EL (cell line): ENCODE measurements at places on chromosomes 5 and 9.
A peak's percentile ranks its signal among the peaks of the same experiment; 100 is the strongest.

DNA sequence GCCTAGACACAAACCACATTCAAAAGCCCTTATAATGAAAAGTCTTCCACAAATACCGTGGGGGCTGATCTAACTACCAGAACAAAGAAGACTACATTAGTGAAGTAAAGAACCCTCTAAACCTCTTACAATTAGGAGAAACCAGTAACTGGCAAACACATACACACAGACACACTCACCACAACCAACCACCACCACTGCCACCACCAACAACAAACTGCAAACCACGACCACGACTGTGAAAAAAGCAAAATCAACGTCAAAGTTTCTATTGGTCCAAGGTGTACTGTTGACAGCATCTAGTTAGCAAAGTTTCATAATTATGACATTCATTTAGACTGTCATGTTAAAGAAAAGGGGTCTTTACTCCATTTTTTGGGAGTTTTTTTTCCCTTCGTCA is 2.7 kb downstream of the CDO1 start:
- DNase-seq = no peak

- DNase-seq = no peak
Measured at GRCh38 chr5:76745670-76746069, 29.7 kb downstream of the F2R start.

DNA sequence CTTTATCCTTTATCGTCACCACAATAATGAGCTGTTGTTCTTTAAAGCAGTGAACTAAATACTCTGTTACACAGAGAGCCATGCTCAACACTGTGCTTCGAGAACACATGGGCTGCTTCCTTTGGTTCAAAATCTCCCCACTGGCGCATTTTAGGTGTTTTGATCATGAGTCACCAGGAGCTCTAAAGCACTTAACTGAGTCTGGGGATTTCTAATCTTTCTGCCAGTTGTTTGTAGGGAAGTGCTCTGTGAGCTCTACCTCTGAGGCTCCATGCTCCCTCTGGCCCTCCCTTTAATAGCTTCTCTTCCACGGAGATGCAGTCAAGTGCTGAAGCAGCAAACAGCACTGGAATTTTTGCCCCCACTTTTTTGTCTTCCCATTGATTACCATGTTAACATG is 17.0 kb downstream of the ERAP2 start:
- peak; percentile 89 for DNase-seq

DNA sequence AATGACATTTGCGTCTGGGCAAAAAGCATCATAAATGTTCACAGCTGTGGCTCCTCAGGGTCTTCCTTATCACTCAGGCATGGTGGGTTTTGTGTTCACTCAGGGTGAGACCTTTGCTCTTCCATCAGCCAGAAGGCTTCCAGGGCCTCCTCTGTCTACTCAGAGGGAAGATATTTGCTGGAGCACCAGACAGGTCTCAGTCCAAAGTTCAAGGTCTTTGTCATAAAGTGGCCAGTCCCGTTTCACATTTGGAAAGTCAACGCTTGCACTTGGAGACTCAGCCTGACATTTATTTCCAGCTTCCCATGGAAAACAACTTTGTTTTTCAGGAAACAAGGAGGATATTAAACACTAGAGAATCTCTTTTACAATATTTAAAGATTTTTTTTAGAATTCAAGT is 12.2 kb upstream of the CARTPT start:
- DNase-seq = no peak

GRCh38 chr9:70902692-70903131 is 218.7 kb downstream of the TRPM3 start:
- DNase-seq = peak; percentile 97

GRCh38 chr9:125472562-125472925 is 210.9 kb downstream of the GAPVD1 start:
- no peak for DNase-seq

DNA sequence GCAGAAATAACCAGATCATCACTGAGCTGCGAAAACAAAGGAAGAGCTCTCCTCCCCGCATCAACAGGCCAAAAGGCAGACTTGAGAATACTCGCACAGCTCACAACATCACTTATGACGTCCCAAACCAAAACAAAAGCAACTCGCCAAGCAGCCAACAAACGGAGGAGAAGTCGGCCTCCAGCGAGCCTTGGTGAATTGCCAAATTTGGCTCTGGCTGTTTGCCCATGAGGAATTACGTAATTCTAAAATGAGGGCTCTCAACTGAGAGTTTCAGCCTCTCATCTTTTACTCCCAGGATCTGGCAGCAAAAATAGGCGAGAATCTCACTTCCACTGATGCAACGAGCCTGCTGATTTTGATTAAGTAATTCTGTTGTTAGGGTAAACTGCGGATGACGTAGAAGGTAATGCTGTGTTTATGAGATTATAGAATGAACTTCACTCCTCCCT is 51.7 kb upstream of the SEMA6A start:
- peak; percentile 3 for DNase-seq

- no peak for DNase-seq
Measured at GRCh38 chr9:138049085-138049778, 171.7 kb downstream of the CACNA1B start.

DNA sequence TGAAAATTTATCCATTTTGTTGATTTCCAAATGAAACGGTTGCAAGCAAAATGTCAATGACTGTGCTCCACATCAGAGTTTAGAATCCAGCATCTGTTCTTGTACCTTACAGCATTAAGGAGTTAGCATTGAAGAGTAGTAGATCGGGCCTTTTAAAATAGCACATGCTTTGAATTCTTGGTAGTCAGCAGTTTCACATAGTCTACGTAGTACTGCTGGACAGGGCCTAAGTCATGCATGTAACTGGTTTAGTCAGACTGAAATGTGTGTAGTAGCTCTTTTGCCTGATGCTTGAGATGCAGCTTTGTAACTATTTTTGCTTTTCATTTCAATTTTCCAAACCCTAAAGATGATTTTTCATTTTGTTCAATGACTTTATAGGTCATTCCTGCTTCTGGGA is 19.8 kb downstream of the LECT2 start:
- no peak for DNase-seq

- DNase-seq = no peak
Measured at GRCh38 chr5:75381456-75381855, 44.4 kb downstream of the HMGCR start.

DNA sequence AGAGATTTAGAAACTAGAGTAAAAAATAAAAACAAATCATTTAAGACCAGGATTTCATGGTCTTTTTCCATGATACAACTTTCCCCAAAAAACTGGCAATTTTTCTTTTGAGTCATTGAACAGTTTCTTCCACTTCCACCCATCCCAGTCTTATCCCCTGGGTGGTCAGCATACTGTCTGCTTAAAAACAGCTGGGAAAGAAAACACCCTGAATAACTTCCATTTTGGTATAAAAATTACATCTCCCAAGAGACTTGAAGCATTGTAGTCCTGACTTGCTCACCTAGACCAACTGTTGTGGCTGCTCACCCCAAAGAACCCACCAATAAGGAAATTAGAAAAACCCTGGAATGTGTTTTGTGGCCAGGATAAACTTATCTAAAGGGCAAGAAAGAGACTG is 731.3 kb downstream of the NR2F1-AS1 start:
- no peak for DNase-seq

DNA sequence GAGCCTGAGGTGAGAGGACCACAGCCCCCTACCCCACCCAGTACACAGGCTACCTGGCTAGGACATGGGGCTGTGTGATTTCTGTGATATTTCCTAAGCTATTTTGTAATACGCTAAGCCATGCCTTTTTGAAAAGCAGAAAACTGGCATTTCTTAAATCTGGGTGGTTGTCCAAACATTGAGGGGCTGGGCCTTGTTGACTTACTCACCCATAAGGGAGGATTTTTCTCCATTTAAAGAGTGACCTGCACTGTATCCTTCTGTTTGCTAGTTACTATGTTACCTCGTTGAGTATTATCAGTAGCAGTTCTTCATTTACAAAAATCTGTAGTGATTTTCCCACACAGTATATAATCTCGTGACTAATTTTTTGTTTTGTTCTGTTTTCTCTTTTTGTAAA is 117.5 kb upstream of the OTULINL start:
- DNase-seq = no peak

DNA sequence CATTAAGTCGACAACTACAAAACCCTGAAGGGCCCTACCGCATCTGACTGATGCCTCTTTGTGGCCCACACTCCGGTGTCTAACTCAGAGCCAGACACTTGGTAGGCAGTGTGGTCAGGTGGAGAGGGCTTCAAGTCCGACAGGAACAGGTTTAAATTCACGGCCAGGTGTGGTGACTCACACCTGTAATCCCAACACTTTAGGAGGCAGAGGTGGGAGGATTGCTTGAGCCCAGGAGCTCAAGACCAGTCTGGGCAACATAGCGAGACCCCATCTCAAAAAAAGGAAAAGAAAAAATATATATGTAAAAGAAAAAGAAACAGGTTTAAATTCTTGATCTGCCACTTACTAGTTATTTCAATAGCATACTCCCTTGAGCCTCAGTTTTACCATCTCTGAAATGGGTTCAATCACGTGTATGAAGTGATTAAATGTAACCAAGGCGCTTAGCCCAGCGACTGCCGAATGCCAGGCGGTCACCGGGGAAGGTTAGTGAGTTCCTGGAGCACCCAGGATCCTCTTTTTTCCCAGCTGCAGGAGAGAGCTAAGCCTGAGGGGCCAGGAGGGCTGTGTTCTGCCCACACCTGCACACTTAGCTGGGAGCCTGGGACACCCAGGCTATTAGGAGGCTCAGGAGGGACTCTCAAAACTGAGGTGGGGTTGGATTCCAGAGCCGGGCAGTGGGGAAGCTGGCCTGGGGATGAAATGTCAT is 943 bp downstream of the CLTB start:
- DNase-seq = no peak

GRCh38 chr9:2066312-2067273 is 51.4 kb downstream of the SMARCA2 start:
- peak; percentile 62 for DNase-seq

DNA sequence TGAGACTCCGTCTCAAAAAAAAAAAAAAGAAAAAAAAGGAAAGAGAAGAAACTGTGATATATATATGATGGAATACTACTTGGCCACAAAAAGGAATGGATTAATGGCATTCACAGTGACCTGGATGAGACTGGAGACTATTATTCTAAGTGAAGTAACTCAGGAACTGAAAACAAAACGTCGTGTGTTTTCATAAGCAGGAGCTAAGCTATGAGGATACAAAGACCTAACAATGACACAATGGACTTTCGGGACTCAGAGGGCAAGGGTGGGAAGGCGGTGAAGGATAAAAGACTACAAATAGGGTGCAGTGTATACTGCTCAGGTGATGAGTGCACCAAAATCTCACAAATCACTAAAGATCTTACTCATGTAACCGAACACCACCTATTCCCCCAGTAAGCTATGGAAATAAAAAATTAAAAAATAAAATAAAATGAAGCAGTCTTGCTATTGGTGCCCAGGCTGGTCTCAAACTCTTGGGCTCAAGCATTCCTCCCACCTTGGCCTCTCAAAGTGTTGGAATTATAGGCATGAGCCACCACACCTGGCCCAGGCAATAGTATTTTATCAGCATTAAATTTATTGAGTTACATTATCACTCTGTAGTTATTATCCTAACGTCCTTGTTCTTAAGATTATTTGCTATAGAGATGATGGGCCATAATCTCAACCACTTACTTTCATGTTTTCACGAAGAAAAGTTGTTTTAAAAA is 71.5 kb upstream of the GPBP1 start:
- no peak for DNase-seq

GRCh38 chr5:137023371-137023770 is 475.8 kb downstream of the SPOCK1 start:
- no peak for DNase-seq

- DNase-seq = no peak
Measured at GRCh38 chr5:38134810-38135209, 123.5 kb upstream of the EGFLAM start.

- DNase-seq = no peak
Measured at GRCh38 chr5:68681929-68682328, 411.9 kb upstream of the SLC30A5 start.

GRCh38 chr9:28059192-28059591 is 485.9 kb upstream of the C9orf72 start:
- DNase-seq = no peak

DNA sequence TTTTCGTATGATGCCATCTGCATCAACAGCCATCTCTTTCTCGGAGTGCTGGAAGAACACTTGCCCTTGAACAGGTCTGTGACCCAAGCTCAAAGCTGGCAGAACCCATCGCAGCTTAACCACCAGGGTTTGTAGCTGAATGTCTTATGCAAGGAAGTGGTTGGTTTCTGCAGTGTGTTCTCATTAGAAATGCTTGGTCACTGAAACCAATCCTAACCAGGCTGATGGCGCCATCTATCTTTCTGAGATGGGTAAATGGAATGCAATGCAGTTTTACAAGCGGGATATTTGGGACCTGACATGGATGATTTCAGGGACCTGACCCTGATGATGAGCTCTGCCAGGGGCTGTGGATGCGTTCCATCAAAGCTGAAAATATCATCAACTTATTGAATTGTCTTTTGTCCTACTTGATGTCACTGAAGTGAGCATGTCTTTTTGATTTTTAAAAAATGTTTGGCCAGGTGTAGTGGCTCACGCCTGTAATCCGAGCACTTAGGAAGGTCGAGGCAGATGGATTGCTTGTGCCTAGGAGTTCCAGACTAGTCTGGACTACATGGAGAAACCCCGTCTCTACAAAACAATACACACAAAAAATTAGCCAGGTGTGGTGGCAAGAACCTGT is 28.7 kb downstream of the DMRT3 start:
- DNase-seq = peak; percentile 56

- DNase-seq = peak; percentile 75
Measured at GRCh38 chr9:116152390-116152789, 1.2 kb upstream of the PAPPA start.

- no peak for DNase-seq
Measured at GRCh38 chr9:132414731-132415130, 4.7 kb downstream of the CFAP77 start.

- DNase-seq = no peak
Measured at GRCh38 chr9:130124085-130124860, 47.9 kb upstream of the NCS1 start.

DNA sequence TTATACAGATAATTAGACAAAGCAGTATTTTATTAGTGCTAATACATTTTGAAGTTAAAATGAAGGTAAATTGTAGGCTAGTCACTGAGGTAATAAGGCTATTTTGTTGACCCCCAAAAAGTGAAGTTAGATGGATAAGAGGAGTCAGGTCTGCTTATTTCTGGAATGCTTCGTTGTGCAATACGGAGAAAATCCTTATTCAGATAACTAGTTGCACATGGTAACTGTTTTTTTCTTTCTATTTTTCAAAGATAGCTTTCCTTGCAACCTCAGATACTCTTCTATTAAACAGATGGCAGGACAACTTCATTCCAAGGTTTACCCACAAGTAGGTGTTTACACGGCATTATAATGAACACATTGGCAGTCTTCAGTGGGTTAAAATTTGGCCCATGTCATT is 101.1 kb downstream of the TMEM174 start:
- DNase-seq = no peak

DNA sequence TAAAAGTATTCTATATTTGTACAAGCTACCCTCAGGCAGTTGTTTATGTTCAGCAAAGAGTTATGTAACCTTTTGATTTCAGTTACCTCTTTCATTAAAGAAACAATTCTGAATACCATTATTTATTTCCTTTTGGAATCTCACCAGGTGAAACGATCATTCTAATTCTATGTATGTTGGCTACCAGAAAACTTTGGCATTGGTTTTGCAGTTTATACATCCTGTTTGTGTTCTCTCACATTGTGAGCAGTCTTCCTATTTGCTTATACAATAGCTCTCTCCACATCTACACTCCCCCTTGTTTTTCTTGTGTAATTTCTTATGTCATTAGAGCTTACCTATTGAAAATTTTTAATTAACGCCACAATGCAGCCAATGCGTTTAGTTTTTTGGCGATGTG is 276.0 kb upstream of the MPDZ start:
- no peak for DNase-seq
